ENCODE measurements at places on chromosomes 7 and 10. TPM values are rescaled to one million over a fixed set of nuclear protein-coding genes. Genes with fewer than 3 reads are reported as not detected.

GRM3 gene
- 23.5 TPM for polyA plus RNA-seq

MOGAT3 gene
- polyA plus RNA-seq: not detected

ANXA8 gene
- not detected for polyA plus RNA-seq

CPED1 gene
- polyA plus RNA-seq: 0.22 TPM

PLXDC2 gene
- 3.6 TPM for polyA plus RNA-seq

NKX2-3 gene
- not detected for polyA plus RNA-seq

GBX1 gene
- polyA plus RNA-seq: not detected

VGF gene
- polyA plus RNA-seq: 37.7 TPM

PILRA gene
- polyA plus RNA-seq: 3.8 TPM

PLA2G12B gene
- polyA plus RNA-seq: not detected

LRRC4 gene
- polyA plus RNA-seq: 7.8 TPM

ENTPD1 gene
- 7.0 TPM for polyA plus RNA-seq

SPDYE16 gene
- not detected for polyA plus RNA-seq

PNLIP gene
- polyA plus RNA-seq: not detected

AZGP1 gene
- 21.4 TPM for polyA plus RNA-seq

SLC16A12 gene
- 0.37 TPM for polyA plus RNA-seq

ZNF727 gene
- polyA plus RNA-seq: 0.19 TPM
